CD4-positive, alpha-beta T cell treated with Interferon gamma for 1 hour (primary cell): ENCODE measurements at places on chromosomes 5 and 9.

GRCh38 chr9:82149501-82149946, 161.0 kb downstream of the SPATA31D1 start:
- no peak for DNase-seq

DNA sequence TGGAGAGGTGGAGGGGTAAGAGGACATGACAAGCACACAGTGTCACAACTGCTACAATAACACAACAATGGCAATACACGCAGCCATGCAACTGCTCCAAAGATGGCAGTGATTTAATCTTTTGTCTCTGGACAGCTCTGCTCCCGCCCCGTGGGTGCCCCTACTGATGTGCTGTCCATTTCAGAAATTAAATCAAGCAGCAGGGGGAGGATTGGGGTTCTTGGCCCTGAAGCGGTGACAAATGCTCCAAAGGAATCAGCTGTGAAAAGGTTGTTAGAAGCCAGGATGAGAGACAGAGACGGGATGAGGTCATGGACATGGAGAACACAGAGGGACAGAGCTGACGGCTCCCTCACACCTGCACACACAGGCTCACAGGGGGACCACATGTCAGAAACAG, 22.6 kb downstream of the CNTFR start:
- DNase-seq, result no peak

DNA sequence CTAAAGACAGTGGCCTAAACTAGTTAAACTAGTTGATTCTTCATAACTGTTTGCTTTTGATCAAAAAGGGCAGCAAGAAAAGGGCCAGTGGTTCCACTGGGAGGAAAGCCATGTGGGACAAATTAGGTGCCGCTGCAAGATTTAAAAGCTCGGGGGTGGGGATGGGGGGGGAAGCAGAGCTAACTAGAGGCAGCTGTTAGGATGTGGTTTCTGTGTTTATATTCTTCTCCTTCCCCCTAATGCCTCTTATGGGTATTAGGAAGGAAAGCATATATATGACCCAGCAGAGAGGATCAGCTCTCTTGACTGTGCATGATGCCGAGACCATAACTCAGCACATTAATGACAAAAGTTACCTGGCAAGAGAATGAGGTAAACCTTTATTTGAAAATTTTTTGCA, 65.7 kb downstream of the EFNA5 start:
- DNase-seq, result no peak

DNA sequence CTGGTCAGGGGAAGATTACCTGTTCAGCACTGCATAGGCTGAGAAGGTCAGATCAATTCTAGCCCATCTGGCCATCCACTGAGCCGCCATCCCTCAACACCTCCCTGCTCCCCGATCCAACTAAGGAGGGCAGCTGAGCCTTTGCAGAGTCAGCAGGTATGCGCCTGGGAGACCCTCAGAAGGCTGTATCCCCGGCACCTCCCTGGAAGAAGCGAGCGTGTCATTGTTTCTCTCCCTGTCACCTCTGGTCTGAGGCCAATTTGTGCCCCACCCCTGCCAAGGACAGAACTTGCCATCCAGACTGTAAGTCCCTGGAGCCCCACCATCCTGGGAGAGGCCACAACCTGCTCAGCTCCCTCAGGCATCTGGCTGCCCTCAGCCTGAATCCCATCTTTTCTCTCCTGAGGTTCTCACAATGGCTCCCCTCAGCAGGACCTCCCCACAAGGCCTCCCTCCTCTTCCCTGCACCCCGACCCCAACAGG, 2.6 kb downstream of the CLTB start:
- DNase-seq, result no peak
